ENCODE measurements at places on chromosomes 13 and 19. TPM values are rescaled to one million over a fixed set of nuclear protein-coding genes. Genes with fewer than 3 reads are reported as not detected.

DNA sequence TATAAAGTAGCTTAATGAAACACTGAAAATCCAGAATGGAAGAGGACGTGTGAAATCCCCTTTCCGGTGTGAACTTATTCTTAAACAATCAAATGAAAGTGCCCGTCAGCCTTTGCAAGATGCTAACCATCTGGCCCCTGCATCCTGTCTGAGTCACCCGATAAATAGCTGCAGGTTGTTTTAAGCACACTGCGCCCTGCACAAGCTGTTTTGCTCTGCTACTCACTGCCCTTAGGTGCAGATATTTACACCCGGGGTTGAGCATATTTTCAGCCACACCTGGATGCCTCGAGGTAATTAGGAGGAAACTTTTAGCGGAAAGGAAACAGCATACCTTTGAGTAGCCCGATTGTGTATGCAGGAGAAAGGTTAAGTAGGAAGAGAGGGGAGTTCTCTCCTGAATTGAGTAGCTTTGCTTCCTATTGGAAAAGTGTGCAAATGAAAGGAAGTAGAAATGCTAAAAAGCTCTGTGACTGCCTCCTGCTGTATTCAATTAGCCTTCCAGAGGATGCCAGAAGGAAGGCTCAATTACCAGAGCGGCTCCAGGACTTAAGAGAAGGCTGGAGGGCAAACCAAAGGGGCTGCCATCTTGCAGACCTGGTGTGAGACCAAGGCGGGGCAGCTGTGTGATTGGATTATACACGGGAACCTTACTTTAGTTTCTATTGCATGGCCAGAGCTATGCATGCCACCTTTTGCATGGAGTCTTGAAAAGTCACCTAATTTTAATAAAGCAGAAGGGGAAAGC, 42.5 kb downstream of the IRS2 start:
- DNase-seq = peak; percentile 98

Gene MYO1F
- total RNA-seq = 0.07 TPM

DNA sequence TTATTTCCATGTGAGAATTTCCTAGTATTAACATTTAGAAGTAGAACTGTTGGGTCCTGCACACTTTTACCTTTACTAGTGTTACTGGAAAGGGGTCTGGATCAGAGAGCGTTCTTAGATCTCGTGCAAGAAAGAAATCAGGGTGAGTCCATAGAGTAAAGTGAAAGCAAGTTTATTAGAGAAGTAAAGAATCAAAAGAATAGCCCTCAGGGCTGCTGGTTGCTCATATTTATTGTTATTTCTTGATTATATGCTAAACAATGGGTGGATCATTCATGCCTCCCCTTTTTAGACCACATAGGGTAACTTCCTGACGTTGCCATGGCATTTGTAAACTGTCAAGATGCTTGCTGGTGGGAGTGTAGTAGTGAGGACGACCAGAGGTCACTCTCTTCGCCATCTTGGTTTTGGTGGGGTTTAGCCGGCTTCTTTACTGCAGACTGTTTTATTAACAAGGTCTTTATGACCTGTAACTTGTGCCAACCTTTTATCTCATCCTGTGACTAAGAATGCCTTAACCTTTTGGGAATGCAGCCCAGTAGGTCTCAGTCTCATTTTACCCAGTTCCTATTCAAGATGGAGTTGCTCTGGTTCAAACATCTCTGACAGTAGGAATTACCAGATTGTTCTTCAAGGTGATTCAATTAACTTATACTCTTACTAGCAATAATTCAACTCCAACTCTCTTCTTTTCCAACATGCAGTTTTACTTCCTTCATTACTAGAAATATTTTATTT, 27.4 kb downstream of the NDFIP2 start:
- no peak for DNase-seq

Gene RGS9BP
- total RNA-seq = 0.07 TPM

Gene ZNF681
- 1.7 TPM for total RNA-seq

DNA sequence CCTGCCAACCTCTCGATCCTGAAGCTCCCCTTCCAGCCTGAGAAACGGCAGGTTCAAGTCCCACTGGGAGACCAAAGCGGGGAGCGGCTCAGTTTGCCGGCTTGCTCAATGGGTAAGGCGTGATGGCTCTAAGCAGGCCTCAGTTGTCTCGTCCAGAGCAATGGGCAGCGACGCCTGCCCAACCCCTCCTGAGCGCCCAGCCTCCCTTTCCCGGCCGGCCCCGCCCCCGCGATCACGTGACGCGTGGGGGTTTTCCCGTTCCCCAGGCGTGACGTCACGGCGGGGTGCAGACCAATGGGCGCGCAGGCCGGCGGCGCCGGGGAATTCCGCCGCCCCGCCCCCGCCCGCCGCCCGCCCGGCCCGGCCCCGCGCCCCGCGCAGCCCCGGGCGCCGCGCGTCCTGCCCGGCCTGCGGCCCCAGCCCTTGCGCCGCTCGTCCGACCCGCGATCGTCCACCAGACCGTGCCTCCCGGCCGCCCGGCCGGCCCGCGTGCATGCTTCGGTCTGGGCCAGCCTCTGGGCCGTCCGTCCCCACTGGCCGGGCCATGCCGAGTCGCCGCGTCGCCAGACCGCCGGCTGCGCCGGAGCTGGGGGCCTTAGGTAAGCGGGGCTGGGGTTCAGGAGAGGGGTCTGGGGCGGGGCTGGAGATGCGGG, at the start of gene RELB:
Gene RELB (plus strand): TSS at position 378 of the 653 bp plus-strand sequence. CDS start 116 bp downstream, at position 494.
- peak; percentile 68 for DNase-seq

DNA sequence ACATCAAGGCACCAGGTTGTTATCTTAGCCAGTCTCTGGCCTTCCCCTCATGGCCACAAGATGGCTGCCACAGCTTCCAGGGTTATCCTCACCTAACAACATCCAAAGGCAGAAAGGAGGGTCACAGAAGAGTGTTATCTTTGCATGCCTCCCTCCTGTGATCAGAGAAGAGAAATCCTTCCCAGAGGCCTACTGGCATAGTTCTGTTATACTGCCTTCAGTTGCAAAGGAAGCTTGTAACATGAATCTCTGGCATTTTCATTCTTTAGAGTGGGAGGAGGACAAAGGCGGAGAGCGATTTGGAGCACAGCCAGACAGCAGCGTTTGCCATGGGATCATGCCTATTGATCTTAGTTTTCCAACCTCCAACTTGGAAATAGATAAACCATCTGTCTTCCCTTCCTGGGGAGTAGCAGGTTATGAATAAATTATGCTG, 135.7 kb downstream of the DNAJC15 start:
- peak; percentile 15 for DNase-seq

Gene PSG11
- not detected for total RNA-seq

- peak; percentile 37 for DNase-seq
Measured at GRCh38 chr13:49690133-49690994, 922 bp downstream of the EBPL start.

Gene PLK5
- not detected for total RNA-seq

- DNase-seq = no peak
Measured at GRCh38 chr19:33063753-33064457, 783 bp downstream of the RHPN2 start.

- no peak for DNase-seq
Measured at GRCh38 chr13:35810321-35810720, 320.9 kb downstream of the DCLK1 start.
